AG08395 (cell line): ENCODE measurements at places on chromosomes 1 and 21.

- no peak for DNase-seq
Measured at GRCh38 chr1:172177849-172178248, 242.6 kb upstream of the C1orf105 start.

- DNase-seq: no peak
Measured at GRCh38 chr1:48695161-48695560, 81.5 kb downstream of the BEND5 start.

DNA sequence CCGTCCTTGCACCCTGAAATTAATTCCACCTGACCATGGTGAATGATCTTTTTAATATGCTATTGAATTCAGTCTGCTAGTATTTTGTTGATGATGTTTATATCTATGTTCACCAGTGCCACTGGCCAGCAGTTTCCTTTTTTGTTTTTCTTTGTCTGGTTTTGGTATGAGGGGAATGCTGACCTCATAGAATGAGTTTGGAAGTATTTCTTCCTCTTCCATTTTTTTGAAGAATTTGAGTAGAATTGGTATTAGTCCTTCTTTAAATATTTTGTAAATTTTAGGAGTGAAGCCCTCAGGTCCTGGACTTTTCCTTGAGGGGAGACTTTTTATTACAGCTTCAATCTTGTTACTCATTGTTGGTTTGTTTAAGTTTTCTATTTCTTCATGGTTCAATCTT lies 231.6 kb downstream of the MRPL39 start:
- no peak for DNase-seq

GRCh38 chr1:6241887-6242740 lies 1.9 kb upstream of the HES3 start:
- DNase-seq: no peak

DNA sequence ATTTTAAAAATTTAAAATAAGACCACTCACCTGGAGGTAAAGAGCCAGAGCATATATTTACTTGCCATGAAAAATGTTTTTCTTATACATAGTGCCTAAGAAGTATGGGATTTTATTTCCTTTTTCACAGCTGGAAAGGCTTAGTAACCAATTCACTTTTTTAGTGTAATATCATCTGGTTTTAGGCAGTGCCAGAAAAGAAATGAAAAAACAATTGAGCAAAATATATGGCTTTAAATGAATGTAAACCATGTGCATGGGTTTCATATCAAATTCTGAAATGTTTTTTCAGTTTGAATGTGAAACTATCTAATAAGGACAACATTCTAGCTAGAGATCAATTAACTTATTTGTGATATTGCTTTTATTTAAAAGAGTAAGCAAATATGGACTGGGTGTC lies 672.4 kb upstream of the ADAMTS5 start:
- no peak for DNase-seq

- no peak for DNase-seq
Measured at GRCh38 chr1:25873120-25873519, 2.4 kb downstream of the PAQR7 start.

GRCh38 chr1:168195199-168196135 lies 16.7 kb downstream of the TIPRL start:
- DNase-seq: no peak

GRCh38 chr1:46601257-46602007 lies 2.6 kb downstream of the MKNK1 start:
- no peak for DNase-seq

DNA sequence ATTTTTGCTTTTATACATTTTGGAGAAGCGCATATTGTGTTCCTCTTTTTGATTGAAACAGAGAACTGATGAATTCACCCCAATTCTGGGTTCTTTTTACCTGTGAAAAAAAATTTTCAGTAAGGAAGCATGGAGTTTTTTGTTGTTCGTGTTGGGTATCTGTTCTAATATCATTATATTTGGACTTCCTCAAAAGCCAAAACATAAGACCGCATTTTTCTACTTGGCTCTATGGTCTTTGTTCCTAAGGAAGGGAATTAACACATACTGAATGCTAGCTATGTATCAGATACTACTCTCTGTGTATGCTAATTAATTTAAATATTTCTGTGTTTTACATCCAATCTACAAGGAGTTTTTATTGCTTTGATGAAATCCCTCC lies 12.9 kb downstream of the EPB41 start:
- no peak for DNase-seq

DNA sequence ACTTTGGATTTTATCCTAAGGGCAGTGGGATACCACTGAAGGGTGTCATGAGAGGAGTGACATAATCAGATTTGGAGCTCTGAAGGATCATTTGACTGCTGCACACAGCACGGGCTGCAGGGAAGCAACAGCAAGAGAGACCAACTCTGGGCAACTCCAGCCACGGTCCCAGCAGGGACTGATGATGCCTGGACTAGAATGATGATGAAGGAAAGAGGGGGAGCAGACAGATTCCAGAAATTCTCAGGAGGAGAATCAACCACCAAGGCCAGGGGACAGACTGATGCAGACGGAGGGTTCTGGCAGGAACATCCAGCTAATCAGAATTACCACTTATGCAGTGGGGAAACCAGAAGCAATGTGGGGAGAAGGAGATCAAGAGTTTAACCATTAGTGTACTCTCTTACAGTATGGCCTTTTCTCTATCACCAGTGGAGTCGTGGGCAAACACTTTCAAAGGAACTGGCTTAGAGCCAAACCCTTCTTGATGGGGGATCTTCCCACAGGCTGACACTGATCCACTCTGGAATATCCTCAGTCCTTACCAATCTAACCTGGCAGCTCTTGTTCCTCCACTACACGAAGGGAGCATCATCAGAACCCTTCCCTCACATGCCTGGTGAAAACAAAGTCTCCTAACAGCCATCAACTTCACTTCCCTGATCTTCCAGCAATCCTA lies 3.3 kb downstream of the URB1 start:
- DNase-seq: peak; percentile 62

GRCh38 chr21:26546446-26547097 lies 26.5 kb downstream of the CYYR1 start:
- no peak for DNase-seq

- DNase-seq: peak; percentile 53
Measured at GRCh38 chr1:26083208-26083607, 15.8 kb upstream of the TRIM63 start.

- DNase-seq: no peak
Measured at GRCh38 chr1:202124142-202124541, 1.4 kb downstream of the GPR37L1 start.

DNA sequence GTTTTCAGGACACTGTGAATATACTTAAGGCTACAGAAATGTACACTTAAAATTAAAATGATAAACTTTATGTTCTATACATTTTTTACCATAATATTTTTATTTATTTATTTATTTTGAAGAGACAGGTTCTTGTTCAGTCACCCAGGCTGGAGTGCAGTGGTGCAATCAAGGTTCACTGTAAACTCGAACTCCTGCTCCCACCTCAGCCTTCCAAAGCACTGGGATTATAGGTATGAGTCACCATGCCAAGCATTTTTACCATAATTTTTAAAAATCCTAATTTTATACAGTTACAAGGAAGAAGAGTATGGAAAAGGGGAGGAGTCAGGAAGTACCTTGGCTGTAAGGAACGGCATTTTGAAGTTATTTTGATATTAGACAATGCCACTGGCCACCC lies 23.6 kb upstream of the ANGPTL3 start:
- no peak for DNase-seq

GRCh38 chr21:35349376-35350080 lies 300.4 kb upstream of the RUNX1 start:
- DNase-seq: peak; percentile 11

- no peak for DNase-seq
Measured at GRCh38 chr1:185912504-185912903, 178.3 kb downstream of the HMCN1 start.

DNA sequence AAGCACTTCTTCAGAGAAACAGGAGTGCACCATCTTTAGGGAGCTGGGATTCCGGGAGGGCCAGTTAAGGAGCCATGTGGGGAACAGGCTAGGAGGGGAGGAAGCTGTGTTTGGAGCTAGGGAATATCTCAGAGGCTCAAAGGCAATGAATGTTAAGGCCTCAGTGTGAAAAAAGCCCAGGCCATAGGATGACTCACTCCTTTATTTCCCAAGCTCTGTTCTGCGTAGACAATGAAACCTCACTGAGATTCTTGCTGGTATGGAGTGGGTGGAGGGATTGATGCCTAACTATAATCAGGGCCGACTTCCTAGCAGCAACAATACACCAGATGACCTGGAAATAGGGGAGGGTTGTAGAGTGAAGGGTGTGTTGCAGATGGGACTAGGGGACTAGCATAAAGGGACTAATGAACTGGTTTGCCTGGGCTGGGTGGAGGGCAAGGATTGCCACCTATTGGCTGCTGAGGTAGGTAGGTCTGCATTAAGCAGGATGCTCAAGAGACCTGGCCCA lies 2.1 kb downstream of the GNAT2 start:
- peak; percentile 81 for DNase-seq

GRCh38 chr1:197388801-197389200 lies 120.7 kb downstream of the CRB1 start:
- DNase-seq: no peak

DNA sequence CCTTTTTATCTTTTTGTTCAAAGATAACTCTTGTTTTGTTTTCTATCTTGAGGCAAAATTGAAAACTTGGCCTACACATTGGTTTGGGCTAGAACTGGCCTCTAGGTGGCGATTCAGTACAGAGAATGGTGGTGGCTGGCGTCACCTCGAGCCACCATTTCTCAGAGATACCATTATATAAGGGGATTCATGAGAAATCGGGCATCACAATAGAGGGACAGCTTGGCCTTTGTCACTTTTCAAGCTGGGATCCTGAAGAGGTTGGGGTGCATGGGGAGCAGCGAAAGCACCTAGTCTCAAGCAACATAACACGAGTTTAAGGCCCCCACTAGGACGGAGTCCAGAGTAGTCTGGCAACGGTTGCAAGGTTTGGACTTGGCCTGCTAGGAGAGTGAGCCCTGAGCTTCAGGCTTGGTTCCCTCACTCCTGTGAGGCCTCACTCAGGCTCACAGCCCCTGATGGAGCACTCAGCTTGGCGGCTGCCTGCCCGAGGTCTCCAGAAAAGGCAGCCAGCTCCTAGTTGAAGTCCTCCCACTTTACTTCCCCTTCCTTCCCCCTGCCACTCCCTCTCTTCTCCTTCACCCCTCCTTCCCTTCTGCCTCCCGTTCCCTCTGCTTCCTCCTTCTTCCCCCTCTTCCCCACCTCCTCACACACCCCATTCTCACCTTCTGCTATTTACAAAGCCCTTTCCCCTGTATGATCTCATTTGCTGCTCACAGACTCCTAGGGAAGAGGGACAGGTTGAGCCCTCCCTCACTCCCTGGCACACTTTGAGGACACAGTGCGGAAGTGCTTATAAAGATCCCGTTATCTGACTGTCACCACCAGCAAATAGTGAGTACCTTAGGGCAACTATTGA lies 67.8 kb downstream of the LRIG2 start:
- peak; percentile 77 for DNase-seq

- peak; percentile 20 for DNase-seq
Measured at GRCh38 chr1:236685917-236686814, at the start of gene ACTN2. Gene ACTN2 (plus strand): TSS chr1:236686499. CDS start chr1:236686674, 175 bp downstream.

DNA sequence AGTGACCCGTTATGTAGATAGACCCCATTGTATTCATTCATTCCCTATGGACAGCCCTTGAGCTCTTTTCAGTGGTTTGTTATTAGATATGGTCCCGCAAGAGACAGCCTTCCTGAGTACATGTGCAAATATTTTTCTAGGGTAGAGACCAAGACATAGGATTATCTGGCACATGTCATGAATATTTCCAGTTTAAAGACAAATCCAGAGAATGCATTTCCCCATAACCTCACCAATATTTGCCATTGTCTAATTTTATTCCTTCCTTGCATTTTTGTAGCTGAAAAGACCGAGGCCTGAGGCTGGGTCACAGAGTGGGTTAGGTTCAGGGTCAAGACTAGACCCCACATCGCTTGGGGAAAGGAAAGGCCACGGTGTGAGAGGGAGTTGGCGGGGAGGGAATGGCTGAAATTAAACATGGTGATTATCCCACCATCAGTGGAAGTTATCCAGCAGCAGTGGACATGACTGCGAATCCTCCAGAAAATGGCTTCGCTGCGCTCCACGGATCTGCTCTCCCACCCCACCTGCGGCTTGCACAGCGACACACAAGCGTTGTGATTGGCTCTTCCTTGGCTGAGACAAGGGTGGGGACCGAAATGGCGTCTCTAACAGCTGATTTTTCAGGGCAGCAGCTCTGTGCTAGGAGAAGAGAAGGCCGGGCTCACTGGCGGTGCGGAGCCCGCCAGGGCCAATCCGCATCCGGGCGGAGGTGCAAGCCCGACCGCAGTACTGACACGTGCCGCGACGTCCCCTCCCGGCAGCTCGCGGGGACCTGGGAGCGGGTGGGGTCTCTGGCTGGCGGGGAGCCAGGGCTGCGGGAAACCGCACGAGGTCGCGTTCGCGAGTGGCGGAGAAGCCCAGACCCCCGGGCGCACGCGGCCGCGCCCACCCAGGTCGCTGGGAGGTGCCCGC lies 16.1 kb upstream of the STMN1 start:
- DNase-seq: peak; percentile 31

DNA sequence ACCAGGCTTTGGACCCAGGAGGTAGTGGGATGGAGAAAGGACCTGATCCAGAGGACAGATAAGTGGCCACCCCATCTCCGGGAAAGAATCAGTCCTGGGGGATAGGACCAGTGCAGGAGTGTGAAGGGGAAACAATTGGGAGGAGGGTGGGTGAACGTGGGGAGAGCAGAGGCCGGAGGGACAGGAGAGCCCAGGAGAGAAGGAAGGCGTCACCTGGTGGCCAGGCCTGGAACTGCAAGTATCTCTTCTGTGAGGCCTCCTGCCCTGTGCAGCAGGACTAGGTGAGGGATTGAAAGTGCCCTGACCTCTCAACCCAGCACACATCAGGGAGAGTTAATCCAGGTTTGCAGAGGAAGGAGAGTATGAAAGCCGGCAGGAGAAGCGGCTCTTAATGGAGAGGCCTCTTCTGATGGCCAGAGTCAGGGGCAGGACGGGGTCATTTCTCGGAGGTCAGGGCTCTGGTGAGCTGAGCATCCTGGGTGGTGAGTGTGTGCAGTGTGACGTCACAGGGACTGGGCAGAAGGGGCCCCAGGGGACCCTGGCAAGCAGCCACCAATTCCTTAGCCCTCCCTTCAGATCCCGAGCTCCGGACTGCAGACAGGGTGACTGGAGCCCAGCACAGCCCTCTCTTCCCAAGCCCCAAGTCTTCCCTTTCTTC lies 9.2 kb upstream of the LAD1 start:
- DNase-seq: peak; percentile 88
